Cardiac muscle cell (in vitro differentiated cells and primary cell): ENCODE measurements at places on chromosomes 3 and 15. TPM values are rescaled to one million over a fixed set of nuclear protein-coding genes. Genes with fewer than 3 reads are reported as not detected.

DNA sequence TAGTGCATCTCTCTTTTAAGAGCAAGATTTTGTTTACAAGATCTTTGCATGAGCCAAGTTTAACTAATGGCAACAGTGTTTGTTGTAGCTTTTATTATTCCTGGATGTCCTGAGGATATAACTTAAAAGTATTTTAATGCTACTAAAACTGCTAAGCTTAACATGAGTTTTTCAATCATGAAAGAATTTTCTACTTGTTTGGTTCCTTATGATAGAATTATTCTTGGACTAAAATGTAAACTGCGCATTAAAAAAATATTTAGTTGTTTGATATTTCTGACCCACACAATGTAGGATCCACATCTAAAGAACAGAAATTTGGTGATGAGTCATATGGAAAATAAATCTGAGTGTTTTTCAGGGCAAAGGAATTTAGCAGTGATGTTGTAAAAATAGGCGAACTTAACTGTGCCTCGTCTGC lies 70.8 kb downstream of the RAP2B start:
- H3K27me3 ChIP-seq, result no peaks in the 10 kb centered on the region
- H3K4me3 ChIP-seq, result no peak overlapping the region
- no peak overlapping the region for H3K27ac ChIP-seq
- no peaks in the 10 kb centered on the region for H3K36me3 ChIP-seq
- peak; percentile 61 for DNase-seq

Gene MYO5A
- total RNA-seq, result 15.2 and 27.7 TPM in 2 replicates

- H3K36me3 ChIP-seq, result no peaks in the 10 kb centered on the region
- no peaks in the 10 kb centered on the region for H3K4me1 ChIP-seq
- H3K27ac ChIP-seq, result no peak overlapping the region
Observed at GRCh38 chr3:45904931-45905330, 18.6 kb downstream of the CCR9 start.

- peak; percentile 62 for DNase-seq
- no peak overlapping the region for H3K27ac ChIP-seq
- no peaks in the 10 kb centered on the region for H3K27me3 ChIP-seq
- H3K4me1 ChIP-seq, result no peaks in the 10 kb centered on the region
- H3K4me3 ChIP-seq, result no peak overlapping the region
Observed at GRCh38 chr3:135992072-135992471, 26.5 kb downstream of the PPP2R3A start.

DNA sequence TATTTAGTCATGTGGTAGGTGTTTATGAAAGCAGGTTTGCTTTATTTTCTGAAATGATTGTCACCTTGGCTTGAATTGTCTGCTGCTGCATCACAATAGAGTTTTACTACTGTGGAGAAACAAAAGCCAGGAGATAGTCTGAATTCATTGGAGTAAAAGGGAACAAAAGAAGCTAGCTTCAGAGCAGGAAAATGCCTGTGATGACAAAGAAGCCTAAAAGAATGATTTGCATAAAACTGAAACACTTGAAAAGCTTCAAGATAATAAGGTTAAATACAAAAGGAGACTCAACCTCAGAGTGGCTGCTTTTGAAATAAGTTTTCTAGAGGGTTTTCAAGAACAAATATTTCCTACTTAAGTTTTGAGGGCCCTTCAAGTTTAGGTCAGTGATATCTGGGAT lies 138.3 kb downstream of the PTPRG start:
- H3K4me3 ChIP-seq, result no peak overlapping the region
- no peak for DNase-seq
- H3K27me3 ChIP-seq, result no peaks in the 10 kb centered on the region
- H3K4me1 ChIP-seq, result peaks cover 7% of the 10 kb centered on the region
- no peaks in the 10 kb centered on the region for H3K36me3 ChIP-seq
- no peak overlapping the region for H3K27ac ChIP-seq
